ENCODE measurements at places on chromosomes 16 and 17.

GRCh38 chr16:85912211-85912974 is 13.4 kb downstream of the IRF8 start:
- DNase-seq, result no peak

DNA sequence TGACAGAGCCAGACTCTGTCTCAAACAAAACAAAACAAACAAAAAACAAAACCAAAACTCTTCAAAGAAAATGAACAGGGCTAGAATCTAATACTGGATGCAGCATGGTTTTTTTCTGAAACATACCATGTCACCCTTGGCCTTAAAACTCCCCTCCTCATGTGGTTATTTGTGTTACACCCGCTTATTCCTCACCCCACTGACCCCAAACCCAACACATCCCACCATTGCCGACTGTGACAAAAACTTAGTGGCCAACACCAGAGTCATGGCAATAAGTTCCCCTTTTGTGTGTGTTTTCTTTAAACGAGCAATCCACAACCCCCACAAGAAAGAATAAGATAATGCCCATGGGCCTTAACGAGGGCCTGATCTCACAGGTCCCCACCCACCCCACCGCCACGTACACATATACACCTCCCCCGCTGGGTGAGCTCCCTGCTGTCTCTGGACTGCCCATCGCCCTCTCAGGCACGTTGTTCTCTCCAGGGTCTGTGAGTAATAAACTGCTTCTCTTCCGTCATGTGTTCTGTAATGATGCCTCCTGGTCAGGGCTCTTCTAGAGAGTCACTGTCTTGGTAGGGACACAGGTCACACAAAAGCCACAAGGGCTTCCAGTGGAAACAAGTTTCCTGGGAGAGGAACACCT is 16.8 kb upstream of the ENGASE start:
- DNase-seq, result no peak

DNA sequence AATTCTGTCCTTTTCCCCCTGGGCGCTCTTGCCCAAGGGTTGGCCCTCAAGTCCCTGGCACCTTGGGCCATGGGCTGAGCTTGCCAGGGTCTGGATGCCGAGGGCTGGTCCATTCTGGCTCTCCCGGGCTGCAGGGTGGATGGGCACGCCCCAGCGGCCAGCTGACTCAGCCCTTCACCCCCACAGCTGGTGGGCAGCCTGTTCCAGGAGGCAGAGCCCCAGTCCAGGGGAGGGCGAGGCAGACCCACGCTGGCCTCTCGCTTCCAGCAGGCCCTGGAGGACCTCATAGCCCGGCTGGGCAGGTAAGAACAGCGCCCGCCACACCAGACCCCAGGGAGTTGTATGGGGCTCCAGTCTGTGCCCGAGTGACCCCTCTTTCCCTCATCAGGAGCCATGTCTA is 15.0 kb downstream of the MYO15B start:
- no peak for DNase-seq

GRCh38 chr16:27235938-27236245 is 32.6 kb downstream of the KDM8 start:
- no peak for DNase-seq

GRCh38 chr16:57039148-57039812 is 49.9 kb downstream of the NLRC5 start:
- no peak for DNase-seq

DNA sequence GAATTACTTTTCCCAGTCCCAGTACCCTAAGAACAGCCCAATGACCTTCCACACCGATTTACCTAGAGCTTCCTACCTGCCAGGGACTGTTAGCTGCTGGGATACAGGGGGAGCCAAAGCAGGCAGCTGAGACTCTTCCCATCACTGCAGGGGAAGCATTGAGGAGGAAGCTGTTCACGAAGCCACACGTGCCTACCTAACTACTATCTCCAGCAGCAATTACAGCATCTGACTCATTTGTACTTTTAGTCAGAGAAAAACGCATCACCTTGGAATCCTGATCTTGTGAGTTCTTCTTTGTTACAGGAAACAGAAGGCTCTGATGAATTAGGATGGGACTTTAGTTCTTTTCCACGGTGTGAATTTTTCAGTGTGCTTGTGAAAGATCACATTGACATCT is 113.7 kb upstream of the DHX40 start:
- no peak for DNase-seq

- DNase-seq, result no peak
These were observed 44.9 kb downstream of the ABCA8 start for GRCh38 chr17:68910251-68910705.

DNA sequence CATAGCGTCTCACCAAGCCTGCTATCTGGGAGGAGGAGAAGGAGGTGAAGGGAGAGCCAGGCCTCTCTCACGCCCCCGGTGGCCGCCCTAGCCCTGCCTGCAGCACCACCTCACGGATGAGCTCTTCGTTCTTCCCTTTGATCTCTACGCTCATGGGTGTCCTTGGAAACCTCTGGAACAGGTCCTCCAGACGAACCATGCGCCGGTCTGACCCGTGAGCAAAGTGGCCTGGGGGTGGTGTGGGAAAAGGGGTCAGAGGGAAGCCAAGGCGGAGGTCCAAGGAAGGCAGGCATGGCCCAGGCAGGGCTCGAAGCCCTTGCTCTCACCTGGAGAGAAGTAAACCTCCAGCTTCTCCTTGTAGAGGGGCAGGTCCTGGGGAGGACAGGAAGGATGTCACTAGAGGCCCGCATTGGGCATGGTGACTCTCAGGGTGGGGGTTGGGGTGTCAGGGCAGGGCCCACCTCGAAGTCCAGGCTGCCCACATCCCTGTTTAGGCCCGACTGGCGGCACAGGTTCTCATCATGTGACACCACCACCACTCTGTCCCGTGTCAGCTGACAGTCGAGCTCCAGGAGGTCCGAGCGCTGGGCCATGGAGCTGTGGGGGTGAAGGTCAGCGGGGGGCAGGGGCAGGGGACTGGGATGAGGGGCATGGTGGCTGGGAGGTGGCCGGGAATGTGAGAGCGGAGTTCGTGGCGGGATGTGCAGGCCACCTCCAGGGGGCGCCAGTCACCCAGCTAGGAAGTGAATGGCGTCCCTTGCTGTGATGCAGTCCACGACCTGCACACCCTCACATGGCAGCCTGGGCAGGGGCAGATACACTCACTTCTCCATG is 923 bp downstream of the GDPD3 start:
- DNase-seq, result peak; percentile 27

GRCh38 chr16:12089492-12090150 is 113.1 kb downstream of the SNX29 start:
- DNase-seq, result peak; percentile 30

- no peak for DNase-seq
These were observed 40.0 kb downstream of the SF3B3 start for GRCh38 chr16:70563636-70564035.

DNA sequence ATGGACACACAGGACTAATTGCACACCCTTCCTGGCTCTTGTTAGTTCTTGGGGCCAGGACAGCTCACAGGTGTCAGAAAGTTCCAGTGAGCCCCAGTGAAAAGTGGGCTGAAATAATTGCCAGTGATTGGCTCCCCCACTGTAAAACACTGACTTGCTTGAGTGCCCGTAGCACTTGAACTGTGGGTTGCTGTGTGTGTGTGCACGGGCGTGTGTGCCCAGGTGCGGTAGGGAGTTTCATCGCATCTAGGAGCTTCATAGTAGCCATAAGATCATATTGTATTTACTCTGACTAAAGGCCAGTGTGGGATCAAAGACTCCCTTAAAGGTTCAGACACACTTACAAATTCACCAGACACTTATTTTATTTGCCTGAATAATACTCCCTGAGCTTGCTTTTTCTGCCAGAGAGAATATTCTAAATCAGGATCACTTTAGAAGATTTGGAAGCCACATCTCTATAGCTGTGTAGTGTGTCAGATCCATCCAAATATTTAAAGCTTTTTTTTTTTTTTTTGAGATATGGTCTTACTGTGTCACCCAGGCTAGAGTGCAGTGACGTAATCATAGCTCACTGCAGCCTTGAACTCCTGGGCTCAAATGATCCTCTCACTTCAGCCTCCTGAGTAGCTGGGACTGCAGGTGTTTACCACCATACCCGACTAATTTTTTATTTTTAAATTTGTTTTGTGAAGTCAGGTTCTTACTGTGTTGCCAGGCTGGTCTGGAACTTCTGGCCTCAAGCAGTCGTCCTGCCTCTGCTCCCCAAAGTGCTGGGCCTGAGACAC is 11.4 kb downstream of the UNK start:
- no peak for DNase-seq

GRCh38 chr16:46911650-46912049 is 27.5 kb downstream of the GPT2 start:
- DNase-seq, result no peak

GRCh38 chr16:75264457-75264998 is 13.1 kb upstream of the BCAR1 start:
- DNase-seq, result no peak

DNA sequence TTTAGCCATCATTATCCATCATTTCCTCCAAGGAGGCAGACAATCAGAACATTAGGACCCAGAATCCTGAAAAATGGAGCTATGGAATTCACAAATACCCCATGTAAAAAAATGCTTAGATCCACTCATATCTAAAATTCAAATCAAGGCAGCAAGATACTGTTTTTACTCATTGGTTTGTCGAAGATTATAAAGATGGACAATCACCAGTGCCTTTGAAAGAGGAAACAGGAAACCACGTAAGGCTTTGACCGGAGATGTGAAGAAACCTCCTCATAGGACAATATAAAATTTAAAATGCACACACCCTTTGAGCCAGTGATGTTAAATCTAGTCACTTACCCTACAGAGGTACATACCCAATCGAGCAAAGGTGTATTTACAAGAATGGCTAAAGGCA is 130.0 kb downstream of the XYLT1 start:
- no peak for DNase-seq

- no peak for DNase-seq
These were observed 55.6 kb downstream of the MPRIP start for GRCh38 chr17:17097763-17098345.

DNA sequence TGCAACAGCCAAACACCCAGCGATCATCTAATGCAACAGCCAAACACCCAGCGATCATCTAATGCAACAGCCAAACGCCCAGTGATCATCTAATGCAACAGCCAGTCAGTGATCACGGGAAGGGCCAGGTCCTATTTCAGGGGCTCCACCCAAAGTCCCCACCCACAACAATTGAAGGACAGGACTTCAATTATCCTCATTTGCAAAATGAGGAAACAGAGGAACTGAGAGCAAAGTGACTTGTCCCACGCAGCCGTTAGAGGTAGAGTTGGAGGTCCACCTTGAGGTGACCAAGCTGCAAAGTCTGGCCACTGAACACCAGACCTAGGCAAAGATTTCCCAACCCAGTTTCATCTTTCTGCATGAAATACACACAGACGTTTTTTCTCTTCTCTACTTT is 3.7 kb downstream of the ZG16B start:
- DNase-seq, result no peak

DNA sequence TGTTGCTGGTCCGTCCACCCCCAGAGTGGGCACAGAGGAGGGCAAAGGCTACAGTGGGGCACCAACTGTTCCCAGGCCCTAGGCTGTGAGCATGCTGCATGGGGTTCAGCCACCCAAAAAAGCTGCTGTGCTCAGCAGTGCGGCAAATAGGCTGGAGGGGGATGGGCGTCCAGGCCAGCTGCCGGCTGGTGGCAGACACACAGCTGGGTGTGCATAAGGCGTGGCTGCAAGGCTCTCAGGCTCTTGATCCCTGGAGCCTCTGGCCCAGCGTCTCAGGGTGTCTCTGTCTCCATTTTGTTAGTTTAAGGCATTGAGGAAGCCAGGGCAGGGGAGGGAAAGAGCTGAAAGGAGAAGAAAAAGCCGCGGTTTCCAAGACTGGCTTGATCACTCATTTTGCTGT is 8.8 kb downstream of the RPL19 start:
- DNase-seq, result no peak

DNA sequence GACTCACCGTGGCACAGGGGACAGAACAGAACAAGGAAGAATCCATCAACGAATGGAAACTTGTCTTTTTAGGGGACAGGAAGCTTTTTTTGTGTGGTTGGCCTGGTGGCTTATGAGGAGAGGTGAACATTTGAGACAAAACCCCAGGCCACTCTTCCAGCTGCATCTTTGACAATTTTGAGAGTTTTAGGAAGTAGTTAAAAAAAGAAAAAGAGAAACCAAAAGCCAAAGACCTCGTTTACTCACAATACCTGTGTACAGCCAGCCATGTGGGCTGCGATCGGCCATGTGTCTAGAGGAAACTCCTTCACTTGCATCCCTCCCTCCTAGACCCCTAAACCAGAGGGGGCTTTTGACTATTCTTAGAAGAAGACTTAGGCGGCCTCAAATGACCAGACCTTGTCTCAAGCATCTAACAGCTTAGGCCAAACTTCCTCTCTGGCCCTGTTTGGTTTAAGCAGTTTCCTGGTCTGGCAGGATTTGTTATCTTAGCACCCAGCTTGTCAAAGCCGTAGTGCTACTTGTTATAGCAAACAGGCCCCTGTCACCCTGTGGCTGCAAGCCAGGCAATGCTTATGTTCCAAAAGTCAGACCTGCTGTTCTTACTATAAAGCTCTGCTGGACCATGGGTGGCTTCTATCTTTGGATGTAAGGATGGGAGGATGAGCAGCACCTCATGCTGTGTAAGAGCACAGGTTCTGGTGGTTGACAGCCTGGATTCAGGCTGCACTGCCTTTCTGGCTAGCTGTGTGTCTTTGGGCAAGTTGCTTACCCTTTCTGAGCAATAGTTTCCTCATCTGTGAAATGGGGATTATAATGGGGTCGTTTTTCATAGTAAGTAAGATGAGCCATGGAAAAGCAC is 17.7 kb downstream of the KSR1 start:
- peak; percentile 87 for DNase-seq

- DNase-seq, result no peak
These were observed 3.9 kb downstream of the ABAT start for GRCh38 chr16:8678068-8678927.

- DNase-seq, result peak; percentile 68
These were observed 5.8 kb downstream of the ITGAM start for GRCh38 chr16:31265329-31266245.

DNA sequence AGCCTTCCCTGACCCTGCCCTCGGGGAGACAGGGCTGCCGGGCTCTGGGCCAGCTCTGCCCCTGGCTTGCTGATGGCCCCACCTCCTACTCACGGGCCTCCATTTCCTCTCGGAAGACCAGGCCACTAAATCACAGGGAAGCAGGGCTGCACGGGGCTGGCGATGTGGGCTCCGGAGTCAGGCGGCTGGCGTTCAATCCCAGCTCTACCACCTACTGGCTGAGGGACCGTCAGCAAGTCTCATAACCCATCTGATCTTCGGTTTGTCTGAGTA is 113.4 kb downstream of the AMFR start:
- no peak for DNase-seq

GRCh38 chr17:73973586-73974409 is 229.7 kb upstream of the RPL38 start:
- no peak for DNase-seq

DNA sequence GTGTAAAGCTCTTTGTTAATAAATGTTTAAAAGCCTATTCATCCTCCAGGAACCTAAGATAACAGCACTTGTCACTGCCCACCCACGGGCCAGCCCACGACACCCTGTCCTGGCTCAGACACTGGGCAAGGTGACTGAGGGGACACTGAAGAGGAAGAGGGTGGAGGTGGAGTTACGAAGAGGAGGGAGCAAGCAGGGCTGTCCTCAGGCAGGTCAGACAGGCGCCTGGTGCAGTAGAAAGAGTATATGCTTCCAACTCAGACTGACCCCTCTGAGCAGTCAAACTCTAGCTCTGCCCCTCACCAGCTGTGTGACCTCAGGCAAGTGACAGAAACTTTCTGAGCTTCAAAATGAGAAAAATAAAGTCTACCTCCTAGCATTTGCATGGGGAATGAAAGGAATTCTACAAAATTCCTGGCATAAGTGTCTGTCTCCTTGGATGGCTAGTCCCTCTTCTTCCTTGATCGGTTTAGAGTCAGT is 22.8 kb downstream of the TEX2 start:
- DNase-seq, result no peak

- DNase-seq, result no peak
These were observed 188.5 kb downstream of the XYLT1 start for GRCh38 chr16:17282247-17282646.

- DNase-seq, result no peak
These were observed 4.0 kb downstream of the CA4 start for GRCh38 chr17:60153606-60154390.

Measured in stimulated activated CD4-positive, alpha-beta T cell treated with anti-CD3 and anti-CD28 coated beads, Interleukin-4, amount 100 ng/mL, for 4 hours (primary cell).